Activated CD4-positive, alpha-beta T cell treated with anti-CD3 and anti-CD28 coated beads, Interleukin-10, Interleukin-2, amounts not matched to agents 100 ng/mL and 50 ng/mL, durations not matched to agents 16 hours and 8 hours (primary cell): ENCODE measurements at places on chromosomes 16 and 17.

DNA sequence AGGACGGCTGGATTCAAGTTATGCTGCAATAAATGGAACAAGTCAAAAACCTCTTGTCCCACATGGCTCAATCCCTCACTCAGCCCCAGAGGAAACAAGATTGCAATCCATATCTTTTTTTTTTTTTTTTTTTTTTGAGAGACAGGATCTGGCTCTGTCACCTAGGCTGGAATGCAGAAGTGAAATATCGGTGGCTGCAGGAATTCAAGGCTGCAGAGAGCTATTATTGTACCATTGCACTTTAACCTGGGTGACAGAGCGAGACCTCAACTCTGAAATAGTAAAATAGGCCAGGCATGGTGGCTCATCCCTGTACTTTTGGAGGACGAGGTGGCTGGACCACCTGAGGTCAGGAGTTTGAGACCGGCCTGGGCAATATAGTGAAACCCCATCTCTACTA, 2.7 kb upstream of the PDE6G start:
- no peak for DNase-seq

DNA sequence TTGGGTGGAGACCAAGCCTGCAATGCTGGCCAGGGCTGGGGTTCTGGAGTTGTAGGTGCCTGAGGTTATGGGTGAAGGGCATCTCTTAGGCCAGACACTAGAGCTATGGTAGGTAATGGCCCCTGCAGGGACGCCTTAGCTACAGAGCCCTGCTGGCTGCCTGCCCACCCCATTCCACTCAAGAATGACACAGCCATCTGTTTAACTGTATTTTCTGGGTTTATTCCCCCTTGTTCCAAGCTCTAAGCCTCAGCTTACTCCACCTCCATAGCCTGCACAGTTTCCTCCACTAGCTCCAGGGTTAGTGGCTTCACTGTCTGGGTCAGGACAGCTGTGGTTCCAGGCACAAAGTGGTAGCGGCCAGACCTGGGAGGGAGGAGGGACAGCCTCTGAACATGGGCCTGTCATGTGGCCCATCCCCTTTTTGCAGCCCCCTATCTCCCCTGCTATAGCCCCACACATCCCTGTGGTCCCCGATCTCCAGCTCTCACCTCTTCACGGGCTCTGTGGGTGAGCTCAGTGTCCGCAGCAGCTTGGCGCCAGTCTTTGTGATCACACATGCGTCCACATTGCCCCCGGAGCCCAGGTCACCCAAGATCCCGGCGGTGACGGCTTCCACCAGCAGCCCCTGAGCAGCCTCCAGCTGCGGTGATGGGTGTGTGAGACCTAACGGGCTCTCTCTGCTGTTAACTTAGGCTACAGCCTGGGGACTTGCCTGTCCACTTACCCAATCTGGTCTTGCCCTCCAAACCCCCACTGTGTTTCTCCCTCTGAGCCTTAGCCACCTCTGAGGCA, 2.1 kb downstream of the PSMB10 start:
- DNase-seq, result no peak

DNA sequence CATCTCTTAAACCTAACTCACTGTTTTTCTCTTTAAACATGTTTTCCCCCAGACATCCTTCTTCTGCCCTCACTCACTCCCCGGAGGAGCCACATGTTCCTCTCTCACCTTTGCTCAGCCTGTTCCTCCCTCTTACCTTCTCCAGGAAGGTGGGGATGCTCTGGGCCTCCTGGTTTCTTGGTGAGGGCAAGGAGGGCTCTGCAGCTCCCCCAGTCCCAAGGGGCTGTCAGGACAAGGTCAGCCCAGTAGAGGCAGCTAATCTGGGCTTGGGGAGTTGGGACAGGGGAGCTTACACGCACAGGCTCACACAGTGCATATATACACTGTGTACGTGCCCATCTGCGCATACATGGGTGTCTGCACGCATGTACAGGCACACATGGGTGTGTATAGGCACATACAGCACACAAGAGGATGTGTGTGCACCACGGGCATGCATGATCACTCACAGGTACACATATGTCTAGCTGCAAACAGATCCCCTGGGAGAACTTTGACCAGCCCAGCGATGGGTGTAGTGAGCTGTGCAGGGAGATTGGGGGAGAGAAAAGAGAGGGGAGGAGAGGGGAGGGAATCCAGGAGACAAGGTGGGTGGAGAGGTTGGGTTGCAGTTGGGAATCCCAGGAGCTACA, 28.6 kb upstream of the SPNS3 start:
- no peak for DNase-seq

- DNase-seq, result no peak
Measured at GRCh38 chr17:68514831-68515635, 2.8 kb downstream of the PRKAR1A start.

- DNase-seq, result no peak
Measured at GRCh38 chr17:19359856-19360255, 2.7 kb downstream of the B9D1 start.

GRCh38 chr17:7883781-7884386, 4.7 kb upstream of the CHD3 start:
- DNase-seq, result no peak

- no peak for DNase-seq
Measured at GRCh38 chr16:27822529-27822928, 241.0 kb downstream of the GSG1L start.

GRCh38 chr17:17856386-17856785, 19.6 kb upstream of the SREBF1 start:
- no peak for DNase-seq
